ENCODE measurements at places on chromosomes 6 and 20. TPM values are rescaled to one million over a fixed set of nuclear protein-coding genes. Genes with fewer than 3 reads are reported as not detected.

- no peak for DNase-seq
These were observed 42.8 kb upstream of the LOC128125822 start for GRCh38 chr6:63529498-63529897.

DNA sequence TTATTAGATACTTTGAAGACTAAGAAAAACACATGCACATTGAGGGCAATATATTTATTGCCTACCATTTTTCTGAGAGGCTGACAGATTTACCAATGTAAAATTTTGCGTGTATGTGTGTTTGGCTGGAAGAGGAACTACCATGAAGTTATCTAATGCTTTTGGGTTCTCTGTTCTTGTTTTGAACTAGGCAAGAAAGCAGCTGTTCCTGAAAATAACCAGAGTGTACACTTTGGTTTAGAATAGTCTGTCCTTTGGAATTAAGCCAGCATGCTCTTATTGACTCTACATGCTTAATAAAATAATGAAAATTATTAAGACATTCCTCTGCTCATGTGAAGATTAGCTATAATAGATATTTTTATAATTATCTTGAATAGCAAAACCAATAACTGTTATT is 129.2 kb downstream of the MYB start:
- DNase-seq, result no peak

DNA sequence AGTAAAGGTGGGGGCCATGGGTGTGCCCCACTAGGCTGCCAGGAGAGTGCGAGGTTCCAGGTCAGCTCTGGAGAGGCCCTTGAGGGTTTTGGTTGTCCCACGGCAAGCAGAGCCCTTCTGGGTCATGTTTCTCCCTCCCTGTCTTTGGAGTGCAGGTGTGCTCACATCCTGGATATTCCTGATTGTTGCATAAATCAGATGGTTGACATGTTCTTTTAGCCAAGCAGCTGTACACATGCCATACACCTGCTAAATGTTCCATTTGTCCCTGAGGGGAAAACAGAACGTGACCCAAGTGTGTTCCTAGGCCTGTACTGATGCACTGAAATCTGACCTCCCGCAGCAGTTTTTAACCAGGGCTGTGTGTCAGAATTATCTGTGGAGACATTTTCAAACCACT is 77.5 kb upstream of the BEND3 start:
- DNase-seq, result no peak

DNA sequence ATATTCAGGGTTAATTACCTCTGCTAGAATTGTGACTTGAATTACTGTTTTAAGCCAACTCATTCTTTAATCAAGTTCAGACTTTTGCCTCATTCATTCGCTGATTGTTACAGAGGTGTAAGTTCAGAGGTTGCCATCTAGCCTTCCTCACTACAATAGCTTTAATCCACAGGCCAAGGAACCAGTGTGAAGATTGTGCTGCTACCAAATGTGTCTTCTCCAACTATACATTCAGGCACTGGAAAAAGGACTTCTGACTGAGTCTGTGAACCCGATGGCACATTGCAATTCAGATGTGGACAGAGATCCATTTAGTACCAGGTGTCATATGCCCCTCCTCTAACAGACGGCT is 111.2 kb upstream of the ADGRF1 start:
- no peak for DNase-seq

DNA sequence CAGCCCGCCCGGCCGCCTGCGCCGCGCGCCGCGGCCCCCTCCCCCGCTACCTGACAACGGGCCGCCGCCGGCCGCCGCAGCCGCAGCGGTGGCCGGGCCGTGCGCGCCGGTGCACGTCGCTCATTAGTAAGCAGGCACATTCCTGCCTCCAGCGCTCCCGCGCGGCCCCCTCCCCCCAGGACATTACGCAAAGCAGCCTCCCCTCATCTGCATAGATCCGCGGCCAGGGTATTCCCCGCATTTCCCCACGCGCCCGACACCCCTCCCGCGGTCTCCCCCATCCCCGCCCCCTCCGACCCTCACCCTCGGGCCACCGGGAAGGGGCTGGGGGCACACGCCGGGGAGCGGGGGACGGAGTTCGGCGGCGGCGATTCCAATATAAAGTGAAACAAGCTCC is at the start of gene HIVEP2:
Gene HIVEP2, minus strand, starts transcription at position 128 of the 397 bp plus-strand sequence. CDS start 170,438 bp downstream, outside the sequence.
- peak; percentile 92 for DNase-seq

The PROCR gene
- 16.8 TPM for polyA plus RNA-seq

DNA sequence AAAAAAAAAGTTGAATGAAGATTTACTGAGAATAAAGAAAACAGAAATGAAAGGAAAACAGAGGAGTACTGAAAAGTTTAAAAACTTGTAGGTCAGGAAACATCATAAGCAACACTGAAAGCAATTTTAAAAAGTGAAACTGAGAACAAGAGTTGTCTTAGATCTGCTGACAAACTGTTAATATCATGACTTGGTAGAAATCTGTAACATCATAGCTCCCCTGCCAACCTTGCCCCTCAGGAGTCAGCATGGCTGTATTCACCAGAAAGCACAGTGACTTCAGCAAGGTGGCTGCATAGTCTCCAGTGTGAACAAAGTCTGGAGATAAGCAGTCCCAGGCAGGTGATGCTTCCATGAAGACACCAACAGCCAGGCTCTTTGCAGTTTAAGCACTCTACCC is 5.3 kb downstream of the NAA20 start:
- no peak for DNase-seq

GRCh38 chr20:47546184-47547033 is 44.7 kb downstream of the NCOA3 start:
- no peak for DNase-seq

DNA sequence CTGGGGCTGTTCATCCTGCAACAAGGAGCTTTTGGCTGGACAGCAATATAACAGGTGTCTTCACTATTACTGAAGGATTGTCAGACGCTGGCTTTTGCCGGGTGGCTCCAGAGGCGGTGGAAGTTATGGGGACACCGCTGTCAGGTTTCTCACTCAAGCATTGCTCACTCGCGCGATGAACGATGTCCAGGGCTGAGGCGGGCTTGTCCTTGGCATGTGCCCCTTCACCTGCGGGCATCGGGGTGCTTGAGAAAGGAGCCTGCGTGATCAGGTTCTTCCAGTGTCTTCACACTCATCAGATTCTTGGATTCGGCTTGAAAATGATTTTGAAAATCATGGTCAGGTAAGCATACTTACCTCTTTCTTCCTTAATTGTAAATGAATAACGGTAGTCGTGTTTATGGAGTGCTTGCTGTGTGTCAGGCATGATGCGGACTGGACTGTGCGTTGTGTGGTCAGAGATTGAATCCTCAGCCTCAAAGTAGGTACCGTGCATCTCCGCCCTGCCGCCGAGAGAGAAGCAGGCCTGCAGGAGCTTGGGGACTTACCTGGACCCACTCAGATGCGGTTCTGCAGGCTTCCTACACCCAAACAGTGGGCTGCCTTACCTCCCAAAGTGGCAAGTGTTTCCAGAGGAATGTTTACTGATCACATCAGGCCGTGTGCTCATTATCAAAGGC is 18.3 kb upstream of the PYGB start:
- DNase-seq, result no peak

The NOX3 gene
- not detected for polyA plus RNA-seq

- DNase-seq, result no peak
These were observed 24.7 kb downstream of the MYT1 start for GRCh38 chr20:64188682-64189529.

- DNase-seq, result no peak
These were observed 35.1 kb downstream of the DSE start for GRCh38 chr6:116405652-116406356.

DNA sequence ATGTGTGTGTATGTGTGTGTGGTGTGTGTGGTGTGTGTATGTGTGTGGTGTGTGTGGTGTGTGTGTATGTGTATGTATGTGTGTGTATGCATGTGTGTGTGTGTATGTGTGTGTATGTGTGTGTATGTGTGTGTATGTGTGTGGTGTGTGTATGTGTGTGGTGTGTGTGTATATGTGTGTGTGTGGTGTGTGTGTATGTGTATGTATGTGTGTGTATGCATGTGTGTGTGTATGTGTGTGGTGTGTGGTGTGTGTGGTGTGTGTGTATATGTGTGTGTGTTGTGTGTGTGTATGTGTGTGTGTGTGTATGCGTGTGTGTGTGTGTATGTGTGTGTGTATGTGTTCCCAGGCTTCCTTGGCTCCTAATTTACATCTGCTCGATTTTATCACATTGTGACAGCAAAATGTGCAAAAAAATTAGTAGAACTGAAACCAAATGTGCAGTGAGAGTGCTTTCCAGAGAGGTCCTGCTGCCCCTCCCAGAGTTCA is 234.5 kb downstream of the BMP7 start:
- DNase-seq, result no peak

- no peak for DNase-seq
These were observed 1.6 kb downstream of the CEP43 start for GRCh38 chr6:167000759-167001158.

- DNase-seq, result no peak
These were observed 10.3 kb downstream of the PPP1R14C start for GRCh38 chr6:150152891-150153876.

The SCUBE3 gene
- polyA plus RNA-seq, result 0.02 TPM

DNA sequence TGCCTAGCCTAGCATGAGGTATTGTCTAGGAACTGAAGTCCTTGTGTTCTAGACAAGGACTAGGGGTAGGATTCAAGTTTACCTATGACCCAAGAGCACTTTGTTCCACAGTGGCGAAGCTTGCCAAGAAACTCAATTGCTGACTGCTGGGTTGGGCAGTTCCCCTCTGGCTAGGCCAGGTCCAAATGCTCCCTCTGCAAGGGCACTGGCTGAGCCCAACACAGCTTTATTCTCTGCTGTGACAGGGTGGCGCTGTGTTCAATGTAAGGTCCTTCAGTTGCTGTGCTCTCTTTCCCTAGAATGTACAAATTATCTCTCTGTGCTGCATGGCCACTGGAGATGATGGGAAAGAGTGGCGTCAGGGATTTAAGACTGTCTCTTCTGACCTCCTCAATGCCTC is 950.8 kb downstream of the HACE1 start:
- DNase-seq, result no peak

The XKR7 gene
- 1.2 TPM for polyA plus RNA-seq

GRCh38 chr6:37175332-37176267 is 5.6 kb downstream of the PIM1 start:
- no peak for DNase-seq

DNA sequence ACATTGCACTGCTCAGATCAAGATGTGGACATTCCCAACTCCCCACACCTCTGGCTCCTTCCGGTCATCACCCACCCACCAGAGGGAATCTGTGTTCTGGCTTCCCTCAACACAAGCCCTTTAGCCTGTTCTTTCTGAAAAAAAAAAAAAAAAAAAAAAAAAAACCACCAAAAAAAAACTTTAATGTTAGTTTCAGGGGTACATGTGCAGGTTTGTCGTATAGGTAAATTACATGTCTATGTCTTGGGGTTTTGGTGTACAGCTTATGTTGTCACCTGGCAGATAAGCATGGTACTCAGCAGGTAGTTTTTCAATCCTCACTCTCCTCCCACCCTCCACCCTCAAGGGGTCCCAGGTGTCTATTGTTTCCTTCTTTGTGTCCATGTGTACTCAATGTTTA is 135.8 kb upstream of the FOXA2 start:
- no peak for DNase-seq

GRCh38 chr6:99602520-99603420 is 3.9 kb upstream of the PRDM13 start:
- no peak for DNase-seq

The CEP162 gene
- polyA plus RNA-seq, result 5.0 TPM

GRCh38 chr6:75656479-75656878 is 54.8 kb downstream of the SENP6 start:
- no peak for DNase-seq

Data from pancreas (tissue), 10 donors.